WTC11 (cell line): ENCODE measurements at places on chromosomes 5 and 9. TPM values are rescaled to one million over a fixed set of nuclear protein-coding genes. Genes with fewer than 3 reads are reported as not detected.

DNA sequence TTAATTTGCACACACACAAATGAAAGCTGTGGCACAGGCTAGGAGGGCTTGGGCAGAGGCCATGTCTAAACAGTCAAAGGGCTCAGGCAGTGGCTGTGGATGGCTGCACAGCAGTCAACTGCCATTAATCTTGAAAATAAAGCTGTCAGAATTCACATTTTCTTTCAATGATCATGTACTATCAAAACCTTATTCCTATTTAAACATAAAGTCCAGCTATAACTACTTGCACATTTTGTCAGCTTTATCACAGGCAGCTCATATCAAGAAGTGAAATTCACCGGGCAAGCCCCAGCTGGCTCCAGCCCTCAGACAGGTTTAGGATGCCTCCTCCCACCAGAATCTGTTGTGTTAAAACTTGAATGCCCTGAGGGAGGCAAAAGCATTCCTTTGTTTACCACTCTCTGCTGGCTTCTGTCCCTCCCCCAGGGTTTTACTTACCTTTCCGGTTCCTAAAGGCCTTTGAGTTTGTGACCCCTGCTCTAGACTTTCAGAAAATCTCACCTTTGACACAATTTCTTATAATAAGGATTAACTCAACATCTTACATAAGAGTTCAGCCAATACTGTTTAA is 54.9 kb upstream of the GRAMD2B start:
- peak; percentile 44 for DNase-seq
- peak overlapping the region; percentile 51 for H3K27ac ChIP-seq
- H3K4me3 ChIP-seq, result no peak overlapping the region
- H3K4me1 ChIP-seq, result peaks cover 53% of the 10 kb centered on the region

DNA sequence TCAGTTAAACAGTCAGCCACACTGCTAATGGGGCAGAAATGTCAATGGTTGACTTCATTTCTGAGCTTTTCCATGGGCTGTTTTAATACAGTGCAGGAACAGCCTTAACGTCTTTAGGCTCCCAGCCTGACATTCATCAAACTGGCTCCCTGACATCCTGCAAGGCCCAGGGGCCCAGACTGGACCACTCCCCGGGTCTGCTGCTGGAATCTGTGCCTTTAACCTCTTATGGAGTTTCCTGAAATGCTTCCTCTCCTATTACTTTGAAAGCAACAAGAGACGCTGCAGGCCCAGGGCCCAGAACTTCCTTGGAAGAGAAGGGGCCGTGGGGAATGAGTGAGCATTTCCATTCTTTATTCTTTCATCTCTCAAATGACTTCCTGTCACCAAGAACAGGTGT is 216.8 kb upstream of the PANK3 start:
- no peak overlapping the region for H3K27ac ChIP-seq
- H3K4me1 ChIP-seq, result peaks cover 17% of the 10 kb centered on the region
- no peak overlapping the region for H3K4me3 ChIP-seq
- no peaks in the 10 kb centered on the region; the same call in 1 of the 2 replicates for H3K27me3 ChIP-seq
- H3K36me3 ChIP-seq, result no peaks in the 10 kb centered on the region
- DNase-seq, result no peak

DNA sequence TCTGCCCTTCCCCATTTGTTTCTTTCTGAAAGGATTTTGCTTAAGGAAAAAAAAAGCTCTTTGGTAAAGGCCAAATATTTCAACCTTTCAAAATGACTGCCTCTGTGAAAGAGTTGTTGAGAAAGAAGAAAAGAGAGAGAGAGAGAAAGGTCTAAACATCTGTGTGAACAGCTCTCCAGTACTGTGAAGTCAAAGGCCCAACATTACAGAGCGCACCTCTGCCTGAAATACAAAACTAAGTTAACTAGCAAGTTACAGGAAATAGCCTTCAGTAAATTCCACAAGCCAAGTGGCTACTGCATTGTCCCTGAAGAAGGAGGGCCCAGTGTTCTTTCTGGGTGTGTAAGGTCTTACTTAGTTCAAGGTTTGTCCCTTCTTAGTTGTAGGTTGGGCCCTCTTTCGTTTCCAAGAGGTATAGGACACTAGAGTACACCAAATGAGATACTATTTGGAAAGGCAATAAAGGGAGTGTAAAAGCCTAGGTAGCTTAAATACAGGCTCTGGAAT is 104.4 kb downstream of the THBS4 start:
- H3K4me1 ChIP-seq, result peaks cover 92% of the 10 kb centered on the region
- no peaks in the 10 kb centered on the region for H3K27me3 ChIP-seq
- H3K36me3 ChIP-seq, result peaks cover 7% of the 10 kb centered on the region
- no peak overlapping the region for H3K4me3 ChIP-seq
- peak overlapping the region; percentile 100 for H3K27ac ChIP-seq

DNA sequence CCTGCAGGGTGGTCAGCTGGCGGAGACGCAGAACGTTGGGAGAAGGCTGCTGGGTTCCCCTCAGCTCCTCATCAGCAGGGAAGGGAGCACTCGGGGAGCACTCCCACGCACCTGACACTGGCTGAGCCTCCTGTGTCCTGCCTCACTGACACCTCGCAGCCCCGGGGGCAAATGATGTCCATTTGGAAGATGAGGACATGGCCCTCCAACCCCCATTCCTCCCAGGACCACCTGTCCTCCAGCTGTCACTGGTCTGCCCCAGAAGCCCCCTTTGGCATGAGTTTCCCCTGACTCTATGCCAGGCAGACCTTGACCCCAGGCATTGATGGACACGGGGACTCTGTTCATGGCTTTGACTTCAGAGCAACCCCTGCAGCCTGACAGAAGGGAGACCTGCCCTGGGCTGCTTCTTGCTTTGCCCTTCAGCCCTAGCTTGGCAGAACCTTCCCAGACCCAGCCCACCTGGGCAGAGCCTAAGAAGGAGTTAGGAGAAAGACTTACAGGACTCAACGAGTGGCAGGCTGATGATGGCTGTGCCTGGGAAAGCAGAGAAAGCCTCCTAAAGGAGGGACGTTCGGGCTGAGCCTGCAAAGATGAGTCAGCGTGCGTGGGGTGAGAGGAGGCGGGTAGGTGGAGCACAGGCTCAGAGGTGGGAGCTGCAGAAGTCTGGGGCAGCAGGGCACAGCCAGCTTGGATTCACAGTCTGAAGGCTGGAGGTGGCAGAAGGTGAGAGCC is 90.6 kb downstream of the LMX1B start:
- no peak for DNase-seq
- H3K27ac ChIP-seq, result no peak overlapping the region
- peaks cover 17% of the 10 kb centered on the region for H3K4me1 ChIP-seq
- peaks cover 64% of the 10 kb centered on the region for H3K27me3 ChIP-seq
- no peaks in the 10 kb centered on the region for H3K36me3 ChIP-seq

DNA sequence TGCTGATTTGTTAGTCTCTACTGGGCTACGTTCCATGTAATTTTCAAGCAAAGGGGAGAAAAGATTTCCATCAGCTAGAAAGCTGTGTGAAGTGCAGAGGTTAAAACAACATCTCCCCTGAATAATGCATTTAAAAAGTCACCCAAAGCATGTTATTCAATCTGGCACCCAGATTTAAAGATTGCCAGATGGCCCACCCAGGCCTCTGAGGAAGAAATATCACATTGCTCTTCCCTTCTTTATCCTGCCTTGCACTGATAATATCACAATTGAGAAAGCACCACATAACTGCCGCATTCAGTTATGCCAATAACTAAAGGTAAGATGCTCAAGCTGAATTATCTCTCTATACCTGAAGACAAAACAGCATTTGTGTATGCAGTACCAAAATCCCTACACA is 119.4 kb upstream of the PUM3 start:
- H3K4me1 ChIP-seq, result peaks cover 7% of the 10 kb centered on the region; the same call in 1 of the 2 replicates
- no peaks in the 10 kb centered on the region for H3K27me3 ChIP-seq
- DNase-seq, result no peak
- no peak overlapping the region for H3K27ac ChIP-seq

Gene SCGB3A1
- 0.39 TPM in 1 of 3 replicates, not detected in the others for total RNA-seq

Gene CYSRT1
- total RNA-seq, result 2.8 to 3.5 TPM (median 2.9 TPM) in 3 replicates

Gene ZNF883
- total RNA-seq, result 22.0 to 25.4 TPM (median 22.6 TPM) in 3 replicates
